IPS-NIHi11 (cell line): ENCODE measurements at places on chromosomes 1 and 21.

GRCh38 chr1:223214261-223214807 is 71.3 kb upstream of the TLR5 start:
- DNase-seq: no peak

DNA sequence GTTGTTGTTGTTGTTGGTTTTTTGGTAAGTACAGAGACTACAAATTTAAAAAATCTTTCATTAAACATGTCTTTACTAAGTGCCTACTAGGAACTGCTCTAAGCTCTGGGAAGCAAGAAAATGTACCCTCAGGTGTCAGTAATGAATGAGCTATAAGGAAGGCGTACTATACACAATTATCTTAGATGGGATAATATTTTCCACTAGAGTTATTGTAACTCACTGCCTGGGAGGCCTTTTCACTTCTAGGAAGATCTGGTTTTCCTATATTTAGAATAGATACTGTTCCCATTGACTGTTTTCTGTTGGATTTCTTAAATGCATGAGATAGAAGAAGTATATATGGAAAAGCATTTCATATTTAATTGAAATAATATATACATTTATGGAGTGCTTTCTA is 19.6 kb downstream of the CLIC4 start:
- DNase-seq: no peak

DNA sequence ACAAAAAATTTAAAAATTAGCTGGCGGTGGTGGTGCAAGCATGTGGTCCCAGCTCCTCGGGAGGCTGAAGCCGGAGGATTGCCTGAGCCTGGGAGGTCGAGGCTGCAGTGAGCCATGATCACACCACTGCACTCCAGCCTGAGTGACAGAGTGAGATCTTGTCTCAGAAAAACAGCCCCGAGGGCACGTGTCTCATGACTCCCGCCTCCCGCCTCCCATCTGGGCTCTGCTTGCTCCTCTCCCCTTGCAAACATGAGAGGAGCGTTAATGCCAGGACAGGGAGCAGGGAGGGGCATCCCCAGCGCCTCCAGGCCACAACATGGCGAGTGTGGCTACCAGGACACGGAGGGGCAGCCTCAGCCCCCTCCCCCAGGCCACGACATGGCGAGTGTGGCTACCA is 28.3 kb downstream of the FAAP20 start:
- DNase-seq: no peak

DNA sequence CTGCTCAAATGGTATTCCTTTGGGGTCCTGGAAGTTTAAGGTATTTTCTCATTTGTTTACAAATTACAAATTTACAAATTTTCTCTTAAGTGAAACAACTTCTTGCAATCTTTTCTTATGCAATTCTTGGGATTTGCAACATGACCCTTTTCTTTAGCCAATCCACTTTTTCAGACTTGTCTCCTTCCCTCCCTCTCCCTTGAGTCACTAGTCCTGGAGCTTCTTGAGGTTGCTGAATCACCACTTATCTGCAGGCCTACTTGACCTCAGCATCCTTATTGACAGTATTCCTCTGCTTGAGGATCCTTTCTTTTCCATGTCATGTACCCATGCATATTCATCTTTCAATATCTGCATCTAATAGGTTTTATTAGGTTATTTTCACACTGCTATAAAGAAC is 302.8 kb upstream of the ADAMTS5 start:
- peak; percentile 8 for DNase-seq

- no peak for DNase-seq
Observed at GRCh38 chr1:13797397-13797796, 97.4 kb downstream of the PRDM2 start.

- DNase-seq: no peak
Observed at GRCh38 chr1:69373520-69373919, 194.2 kb upstream of the LRRC7 start.

DNA sequence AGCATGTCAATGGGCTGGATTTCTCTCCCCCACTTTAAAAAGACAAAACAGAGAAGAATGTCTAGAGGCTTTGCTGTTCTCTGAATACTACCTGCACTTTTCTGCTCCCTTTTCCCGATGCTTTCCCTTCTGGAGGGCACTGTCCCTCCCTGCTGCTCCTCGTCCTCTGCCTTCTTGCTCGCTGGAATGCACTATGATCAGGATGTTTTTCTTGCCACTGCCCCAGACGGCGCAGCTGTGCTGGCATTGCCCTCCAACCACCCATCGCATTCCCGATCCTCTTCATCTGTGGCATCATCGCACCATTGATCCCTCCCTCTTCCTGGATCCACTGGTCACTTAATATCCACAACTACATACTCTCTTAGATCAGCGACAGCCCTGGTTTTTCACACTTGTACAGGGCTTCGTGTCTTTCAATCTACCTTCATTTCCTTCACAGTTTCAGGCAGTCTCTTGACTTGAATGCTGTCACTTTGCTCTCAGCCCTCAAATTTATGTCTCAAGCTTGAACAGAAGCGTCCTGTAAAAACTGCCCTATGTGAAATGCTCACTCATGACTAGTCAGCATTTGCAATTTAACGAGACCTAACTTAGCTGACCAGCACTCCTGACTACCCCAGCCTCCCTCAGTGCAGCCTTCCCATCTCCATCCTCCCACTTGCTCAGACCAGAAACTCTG is 3.5 kb upstream of the OR11L1 start:
- no peak for DNase-seq

GRCh38 chr1:9071554-9072235 is 2.3 kb upstream of the SLC2A5 start:
- peak; percentile 37 for DNase-seq
